ENCODE measurements at places on chromosomes 2 and 18. TPM values are rescaled to one million over a fixed set of nuclear protein-coding genes. Genes with fewer than 3 reads are reported as not detected.

- no peak overlapping the region for H3K27ac ChIP-seq
- H3K4me3 ChIP-seq, result no peak overlapping the region
- DNase-seq, result no peak
- no peaks in the 10 kb centered on the region for H3K27me3 ChIP-seq
- H3K4me1 ChIP-seq, result no peaks in the 10 kb centered on the region
Observed at GRCh38 chr2:59930430-59930829, 623.0 kb downstream of the BCL11A start.

DNA sequence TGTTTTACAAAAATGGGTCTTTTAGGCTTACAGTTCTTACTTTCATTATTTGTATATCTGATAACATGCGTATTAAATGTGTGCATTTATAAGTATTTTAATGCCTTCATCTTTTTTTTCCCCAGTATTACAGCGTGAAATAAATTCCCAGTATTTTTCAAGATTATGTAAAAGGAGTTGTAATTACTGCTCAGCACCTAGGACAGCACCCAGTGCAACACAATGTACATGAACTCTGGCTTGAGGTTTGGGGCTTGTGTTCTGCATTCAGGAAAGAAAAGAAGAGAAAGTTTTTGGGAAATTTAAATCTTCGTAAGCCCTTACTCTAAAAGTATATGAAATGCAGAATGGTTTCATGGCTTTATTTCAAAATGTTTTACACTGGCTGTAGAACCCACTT is 16.7 kb downstream of the ZNF638 start:
- peaks cover 4% of the 10 kb centered on the region for H3K4me1 ChIP-seq
- no peaks in the 10 kb centered on the region for H3K27me3 ChIP-seq
- peaks cover 21% of the 10 kb centered on the region for H3K36me3 ChIP-seq
- no peak overlapping the region for H3K4me3 ChIP-seq
- no peak overlapping the region for H3K27ac ChIP-seq
- no peak for DNase-seq

GRCh38 chr2:217475101-217475500 is 527.7 kb downstream of the TNS1 start:
- no peak overlapping the region for H3K4me3 ChIP-seq
- no peaks in the 10 kb centered on the region for H3K36me3 ChIP-seq

The PCARE gene
- total RNA-seq, result 0.71 TPM

The LYPD1 gene
- total RNA-seq, result 1.0 TPM
